Kasumi-1 (cell line): ENCODE measurements at places on chromosomes 1 and 21.
A peak's percentile ranks its signal among the peaks of the same experiment; 100 is the strongest.

DNA sequence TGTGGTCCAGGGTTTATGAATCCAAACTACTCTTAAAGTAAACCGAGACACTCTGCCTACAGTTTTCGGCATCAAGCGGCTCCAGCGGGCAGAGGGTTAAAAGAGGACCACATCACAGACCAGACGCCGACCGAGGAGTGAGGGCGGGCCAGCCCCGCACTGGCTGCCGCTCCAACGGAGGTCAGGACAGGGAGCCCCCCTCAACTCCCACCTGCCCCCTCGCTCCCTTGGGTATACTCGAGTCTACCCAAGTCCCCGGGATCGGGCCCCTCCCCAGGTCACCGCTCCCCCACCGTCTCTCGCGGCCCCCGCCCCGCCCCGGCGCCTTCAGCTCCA lies 312 bp downstream of the ARNT start:
- DNase-seq, result peak; percentile 62

- DNase-seq, result no peak
Measured at GRCh38 chr21:38917043-38917774, 111.5 kb downstream of the ETS2 start.

DNA sequence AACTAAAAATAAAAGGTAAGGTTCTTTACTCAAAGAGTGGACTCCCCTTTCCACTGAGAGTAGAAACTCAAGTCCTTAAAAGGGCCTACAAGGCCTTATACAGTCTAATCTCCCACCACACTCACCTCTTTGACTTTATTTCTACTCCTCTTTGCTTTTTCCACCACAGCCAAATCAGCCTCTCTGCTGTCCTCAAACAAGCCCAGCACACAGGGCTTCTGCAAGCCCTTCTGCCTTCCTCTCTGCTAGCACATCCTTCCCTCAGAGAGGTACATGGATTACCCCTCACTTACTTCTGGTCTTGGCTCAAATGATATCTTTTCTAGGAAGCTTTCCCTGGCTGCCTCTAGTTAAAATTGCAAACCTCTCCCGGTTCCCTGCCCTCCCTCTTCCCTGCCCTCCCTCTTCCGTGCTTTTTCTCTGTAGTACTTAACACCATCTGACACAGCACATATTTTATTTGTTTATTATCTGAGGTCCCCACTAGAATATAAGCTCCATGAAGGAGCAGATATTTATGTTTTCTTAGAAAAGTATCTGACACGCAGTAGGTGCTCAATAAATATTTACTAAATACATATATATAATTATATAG lies 1.7 kb downstream of the LYST start:
- DNase-seq, result peak; percentile 42

GRCh38 chr1:115679141-115679611 lies 37.4 kb downstream of the VANGL1 start:
- no peak for DNase-seq

GRCh38 chr1:5111581-5111980 lies 457.2 kb downstream of the AJAP1 start:
- no peak for DNase-seq

GRCh38 chr1:219324629-219325367 lies 151.1 kb downstream of the LYPLAL1 start:
- DNase-seq, result peak; percentile 2

DNA sequence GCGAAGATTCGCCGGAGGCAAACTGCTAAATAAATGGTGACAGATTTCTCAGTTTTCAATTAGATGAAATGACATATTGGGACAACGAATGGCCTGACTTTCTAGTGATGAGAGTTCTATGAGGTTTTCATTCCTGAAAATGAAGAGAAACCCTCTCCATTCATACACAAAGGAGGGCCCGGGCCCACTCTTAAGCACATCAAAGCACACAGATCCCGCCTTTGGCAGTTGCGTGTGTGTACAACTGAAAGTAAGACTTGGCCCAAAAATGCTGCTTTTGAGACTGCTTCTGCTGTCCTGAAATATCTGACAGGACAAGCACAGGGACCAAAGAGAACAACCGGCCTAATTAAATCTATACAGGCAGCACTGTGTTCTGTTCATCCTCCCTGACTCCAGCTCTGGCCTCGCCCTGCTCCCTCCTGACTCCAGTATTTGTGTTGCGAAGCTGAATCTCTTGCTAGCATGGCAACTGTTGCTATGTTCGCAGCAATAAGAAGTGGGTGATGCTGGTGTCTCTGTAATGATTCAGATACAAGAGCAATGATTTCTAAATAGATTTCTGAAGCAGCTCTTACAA lies 7.4 kb downstream of the LRRC53 start:
- no peak for DNase-seq

- no peak for DNase-seq
Measured at GRCh38 chr1:200437556-200438203, 27.8 kb upstream of the ZNF281 start.

DNA sequence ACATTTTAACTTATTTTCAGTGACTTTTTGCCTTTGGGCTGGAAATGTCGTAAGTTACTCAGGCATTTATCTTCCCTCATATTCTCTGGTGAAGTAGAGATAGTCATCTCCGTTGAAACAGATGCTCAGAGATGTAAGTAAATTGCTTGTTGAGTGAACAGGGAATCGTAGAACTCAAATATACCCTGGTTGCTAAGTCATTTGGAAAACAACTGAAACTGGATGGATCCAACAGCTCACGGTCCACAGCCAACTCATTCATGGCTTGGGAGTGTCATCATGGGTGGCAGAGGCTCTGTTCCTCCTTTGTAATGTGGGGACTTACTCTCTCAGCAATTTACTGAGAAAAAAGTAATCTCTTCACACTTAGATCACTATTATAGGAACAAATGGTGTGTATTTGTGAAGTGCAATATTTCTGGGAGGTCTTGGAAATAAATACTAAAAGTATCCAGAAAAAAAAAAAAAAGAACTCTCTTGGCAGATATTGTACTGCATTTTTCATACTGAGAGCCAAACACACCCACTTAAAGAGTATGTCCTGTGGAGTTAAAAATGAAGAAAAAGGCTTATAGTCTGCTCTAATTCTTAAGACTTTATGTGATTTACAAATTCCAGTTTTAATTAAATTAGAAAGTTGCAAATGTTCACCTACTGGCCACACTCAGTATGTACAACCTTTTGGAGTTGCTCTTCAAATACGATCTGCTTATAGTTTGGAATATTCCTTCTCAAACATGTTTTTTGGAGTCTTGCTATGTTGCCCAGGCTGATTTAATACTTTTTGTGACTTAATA lies 107.4 kb downstream of the LEPR start:
- DNase-seq, result no peak

DNA sequence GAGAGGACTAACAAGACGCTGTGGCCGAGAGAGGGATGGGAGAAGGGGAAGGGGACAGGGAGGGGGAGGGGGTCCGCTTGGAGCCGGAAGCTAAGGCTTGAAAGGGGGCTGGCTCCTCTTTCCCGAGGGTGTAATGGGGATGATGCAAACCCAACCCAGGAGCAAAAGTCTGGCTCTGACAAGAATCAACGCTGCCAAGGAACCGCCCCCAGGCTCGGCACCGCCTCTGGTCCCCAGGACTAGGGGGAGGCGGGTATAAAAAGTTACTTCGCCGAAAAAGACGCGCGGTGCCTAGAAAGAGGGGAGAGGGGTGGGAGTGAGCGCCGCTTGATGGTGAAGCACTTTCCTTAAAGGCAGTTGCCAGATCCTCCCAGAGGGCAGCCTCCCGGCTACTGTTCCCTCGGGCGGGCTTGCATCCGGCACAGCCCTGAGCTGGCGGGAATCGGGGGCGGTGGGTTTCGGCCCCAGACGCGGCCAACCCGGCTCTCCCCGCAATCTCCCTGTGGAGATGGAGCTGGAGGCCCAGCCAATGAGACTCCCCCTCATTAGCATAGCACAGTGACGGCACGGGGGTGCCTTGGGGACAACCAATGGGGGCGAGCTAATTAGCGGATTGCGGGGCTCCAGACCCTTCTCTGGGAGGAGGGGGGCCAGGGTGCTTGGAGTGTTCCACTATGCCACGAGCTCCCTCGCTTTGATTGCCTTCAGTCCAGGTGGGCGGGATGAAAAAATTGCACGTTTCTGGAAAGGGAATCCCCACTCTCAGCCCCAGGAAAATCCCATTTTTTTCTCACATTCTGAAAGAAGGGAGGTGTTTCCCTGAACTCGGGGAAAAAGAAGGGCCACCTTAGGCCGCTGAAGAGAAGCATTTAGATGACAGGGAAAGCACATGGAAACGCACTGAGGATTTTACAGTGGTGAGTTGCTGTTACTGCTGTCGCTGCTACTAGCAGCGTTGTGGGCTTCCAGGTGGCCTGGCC lies at the start of gene KCNT2:
KCNT2 (minus strand) TSS at position 51 of the 980 bp plus-strand sequence. CDS start 131 bp downstream, outside the sequence.
- no peak for DNase-seq

DNA sequence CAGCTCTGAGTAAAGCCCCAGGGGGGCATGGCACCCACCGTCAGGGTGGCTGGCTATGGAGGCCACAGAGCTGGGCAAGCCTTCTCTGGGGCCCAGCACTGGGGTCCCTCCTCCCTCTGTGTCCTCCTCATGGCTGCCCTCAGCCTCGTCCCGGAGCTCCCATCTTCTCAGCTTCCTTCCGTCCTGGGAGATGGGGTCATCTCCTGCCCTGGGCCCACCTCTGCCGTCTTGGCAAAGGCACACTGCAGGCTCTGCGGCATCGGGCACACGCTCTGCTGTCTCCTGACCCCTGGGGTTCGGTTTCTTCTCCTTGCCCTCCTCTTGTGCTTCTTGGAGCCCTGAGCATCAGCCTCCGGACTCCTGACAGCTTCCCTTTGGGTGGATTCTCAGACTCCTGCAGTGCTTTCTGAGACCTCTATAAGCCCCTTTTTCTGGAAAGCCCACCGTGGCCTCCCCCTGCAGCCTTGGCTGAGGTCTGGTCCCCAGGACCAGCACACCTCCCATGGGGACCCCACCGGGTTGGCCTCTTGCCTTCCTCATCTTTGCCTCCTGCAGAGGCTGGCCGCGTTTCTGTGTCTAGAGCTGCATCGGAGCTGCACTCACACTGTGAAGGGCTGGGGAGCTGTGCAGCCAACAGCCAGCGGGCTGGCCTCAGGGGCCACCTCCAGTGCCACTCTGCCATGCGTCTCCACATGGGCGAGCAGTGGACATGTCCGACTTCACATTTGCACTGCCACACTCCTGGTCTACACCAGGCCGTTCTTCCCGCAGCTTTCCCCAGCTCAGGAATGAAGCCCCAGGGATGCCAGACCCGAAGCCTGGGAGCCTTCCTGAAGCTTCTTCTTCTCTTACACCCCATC lies 11.6 kb downstream of the UMODL1 start:
- DNase-seq, result no peak

DNA sequence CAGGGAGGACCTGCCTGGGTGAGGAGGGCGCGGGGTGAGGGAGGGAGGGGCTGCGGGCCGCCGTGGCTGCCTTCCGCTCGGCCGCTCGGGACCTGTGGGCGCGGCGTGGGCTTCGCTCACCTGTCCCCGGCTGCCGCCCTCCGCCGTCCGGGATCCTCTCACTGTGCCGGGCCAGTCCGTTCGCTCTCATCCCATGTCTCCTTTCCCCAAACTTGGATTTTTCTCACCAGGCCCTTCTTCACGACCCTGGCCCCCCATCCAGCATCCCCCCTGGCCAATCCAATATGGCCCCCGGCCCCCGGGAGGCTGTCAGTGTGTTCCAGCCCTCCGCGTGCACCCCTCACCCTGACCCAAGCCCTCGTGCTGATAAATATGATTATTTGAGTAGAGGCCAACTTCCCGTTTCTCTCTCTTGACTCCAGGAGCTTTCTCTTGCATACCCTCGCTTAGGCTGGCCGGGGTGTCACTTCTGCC lies 362 bp downstream of the ZBTB48 start:
- peak; percentile 31 for DNase-seq

DNA sequence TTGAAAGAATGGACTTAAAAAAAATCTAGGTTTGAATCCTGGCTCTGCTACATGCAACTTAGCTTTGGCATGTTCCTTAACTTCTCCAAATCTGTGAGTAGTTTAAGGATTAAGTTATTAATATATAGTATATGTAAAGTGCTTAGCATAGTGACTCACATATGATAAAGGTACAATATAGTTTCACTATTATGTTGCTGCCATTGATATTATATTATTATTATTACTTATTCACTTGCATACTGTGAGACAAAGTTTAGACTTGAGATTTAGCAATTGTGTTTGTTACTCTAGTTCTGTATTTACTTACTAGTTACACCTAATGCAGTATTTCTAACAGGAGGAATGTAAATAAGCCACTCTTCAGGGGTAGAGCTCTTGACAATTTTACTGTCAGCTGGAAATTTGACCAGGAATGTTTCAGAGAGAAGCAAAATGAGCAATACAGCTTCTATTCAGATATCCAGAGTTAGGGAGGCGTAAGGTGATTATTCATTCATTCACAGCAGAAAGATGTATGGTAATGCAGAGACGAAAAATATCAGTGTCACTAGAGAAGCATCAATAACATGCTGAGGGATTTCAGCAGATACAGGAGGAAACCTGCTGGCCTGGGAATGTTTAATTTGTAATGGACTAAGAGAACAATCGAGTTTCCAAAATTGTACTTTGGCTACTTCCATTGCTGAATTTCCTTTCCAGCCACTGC lies 25.5 kb downstream of the RGS7 start:
- DNase-seq, result no peak

DNA sequence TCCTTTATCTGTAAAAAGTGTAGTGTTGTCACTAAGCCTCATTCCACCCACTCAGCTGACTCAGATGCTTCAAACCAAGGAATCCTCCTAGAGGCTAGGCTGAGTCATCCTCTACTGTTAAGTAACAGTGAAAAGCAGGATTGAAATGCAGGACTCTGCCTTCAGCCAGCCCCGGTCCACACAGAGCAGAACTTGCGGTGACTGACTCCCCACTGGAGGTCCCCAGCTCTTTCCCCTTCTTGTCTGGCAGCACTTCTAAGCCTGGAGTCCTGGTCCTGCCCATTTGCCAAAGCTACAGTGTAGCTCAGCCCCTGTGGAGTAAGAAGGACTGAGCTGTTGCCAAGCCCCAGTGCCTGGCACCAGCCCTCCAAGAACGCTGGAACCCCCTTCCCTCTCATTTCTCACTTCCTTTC lies 1.7 kb downstream of the RAB7B start:
- DNase-seq, result peak; percentile 67

GRCh38 chr1:1089731-1090423 lies 15.8 kb upstream of the RNF223 start:
- no peak for DNase-seq

DNA sequence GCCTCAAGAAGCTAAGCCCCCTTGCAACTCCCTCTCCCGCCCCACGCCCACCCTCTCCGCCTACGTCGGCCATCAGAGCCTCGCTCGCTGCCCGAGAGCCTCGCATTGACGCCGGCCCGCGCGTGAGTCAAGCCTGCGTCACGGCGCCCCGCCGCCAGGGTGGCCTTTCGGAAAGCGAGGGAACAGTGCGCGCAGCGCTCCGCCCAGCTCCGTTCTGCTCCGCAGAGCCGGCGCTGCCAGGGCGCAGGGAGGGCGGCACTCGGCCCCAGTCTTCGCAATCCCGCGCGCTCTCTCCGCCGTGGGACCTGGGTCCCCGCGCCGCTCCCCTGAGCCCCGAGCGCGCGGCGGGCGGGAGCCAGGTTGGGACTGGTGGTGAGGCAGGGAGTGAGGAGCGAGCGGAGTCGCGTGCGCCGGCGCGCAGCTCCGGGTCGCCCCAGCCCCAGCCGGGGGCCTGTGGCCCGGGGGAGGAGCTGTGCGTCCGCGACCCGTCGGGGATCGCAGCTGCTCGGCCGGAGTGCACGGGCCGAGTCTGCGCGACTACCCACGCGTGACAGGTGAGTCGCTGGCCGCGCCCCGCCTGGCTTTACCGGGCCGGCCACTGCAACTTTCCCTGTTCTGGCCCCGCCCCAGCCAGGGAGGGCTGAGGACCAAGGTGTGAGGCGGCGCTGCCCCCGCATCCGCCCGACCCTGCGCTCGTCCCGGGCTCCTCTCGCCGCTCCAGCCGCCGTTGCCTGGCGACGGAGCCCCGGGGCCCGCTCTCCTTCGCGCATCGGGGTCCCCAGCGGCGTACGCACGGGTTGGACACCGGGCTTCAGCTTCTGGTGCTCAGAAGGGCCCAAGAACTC lies at the start of gene SLC6A17:
SLC6A17 (plus strand) TSS at position 165 of the 845 bp plus-strand sequence. CDS start 16,436 bp downstream, outside the sequence.
- DNase-seq, result no peak

GRCh38 chr21:32392299-32392879 lies 423 bp downstream of the URB1 start:
- DNase-seq, result no peak
